ENCODE measurements at places on chromosomes 3 and 15.

- DNase-seq: peak; percentile 45
Measured at GRCh38 chr15:66931768-66932633, 133.4 kb upstream of the SMAD3 start.

- no peak for DNase-seq
Measured at GRCh38 chr3:188446014-188446413, 292.1 kb downstream of the LPP start.

DNA sequence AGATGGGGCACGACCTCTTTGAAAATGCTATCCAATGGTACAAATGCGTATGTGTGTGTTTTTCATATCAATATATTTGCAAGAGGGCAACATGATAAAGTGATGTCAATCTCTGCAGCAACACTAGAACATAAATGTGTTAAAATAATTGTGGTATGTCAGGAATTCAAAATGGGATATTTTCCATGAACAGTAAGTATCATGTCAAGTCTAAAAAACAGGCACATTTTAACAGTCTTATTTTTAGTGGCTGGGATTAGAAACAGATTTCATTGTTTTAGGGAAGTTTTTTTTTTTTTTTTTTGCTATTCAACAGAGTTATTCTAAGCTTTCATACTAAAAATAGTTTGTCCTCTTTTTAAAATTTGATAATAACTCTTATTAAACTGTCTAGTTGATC is 209.8 kb downstream of the GAP43 start:
- DNase-seq: no peak

- DNase-seq: no peak
Measured at GRCh38 chr3:101519685-101520365, 6.8 kb upstream of the SENP7 start.

- DNase-seq: no peak
Measured at GRCh38 chr3:59412516-59412915, 362.7 kb upstream of the CFAP20DC start.

- DNase-seq: no peak
Measured at GRCh38 chr15:60571008-60571420, 92.1 kb upstream of the ICE2 start.

DNA sequence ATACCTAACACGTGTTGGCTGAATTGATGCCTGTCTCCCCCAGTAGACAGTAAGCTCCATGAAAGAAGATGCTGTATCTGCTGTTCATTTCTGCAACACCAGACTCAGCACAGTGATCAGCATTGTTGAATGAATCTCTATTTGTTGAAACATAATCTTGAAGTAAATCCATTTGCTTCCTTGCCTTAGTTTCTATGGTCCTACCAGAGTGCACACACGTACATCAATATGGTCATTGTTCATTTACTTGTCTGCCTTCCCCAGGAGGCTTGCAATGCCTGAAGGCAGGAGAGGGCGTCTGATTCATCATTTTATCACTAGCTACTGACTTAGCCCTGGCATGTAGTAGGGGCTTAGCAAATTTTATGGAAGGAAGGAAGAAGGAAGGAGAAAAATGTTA is 19.2 kb downstream of the RBP2 start:
- no peak for DNase-seq

DNA sequence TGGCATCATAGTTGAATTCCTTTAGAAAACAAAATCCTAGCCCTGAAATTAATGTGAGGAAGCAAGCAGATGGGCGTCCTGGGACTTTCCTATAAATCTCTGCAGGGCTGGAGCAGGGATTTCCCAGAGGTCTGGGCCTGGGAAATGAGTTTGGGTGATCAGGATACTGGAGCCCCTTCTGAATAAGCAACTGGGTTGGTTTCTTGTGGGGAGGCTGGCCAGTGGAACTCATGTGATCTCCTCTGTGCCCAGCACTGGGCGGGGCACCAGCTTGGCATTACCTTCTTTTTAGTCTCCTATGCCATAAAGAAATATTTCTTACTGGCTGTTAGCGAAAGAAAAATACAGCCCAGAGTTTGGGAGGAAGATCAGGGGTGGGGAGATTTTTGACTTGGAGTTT is 1.7 kb downstream of the THSD4 start:
- no peak for DNase-seq

- no peak for DNase-seq
Measured at GRCh38 chr3:154254527-154254926, 69.8 kb downstream of the DHX36 start.

- no peak for DNase-seq
Measured at GRCh38 chr15:73319460-73320245, 49.1 kb downstream of the HCN4 start.

DNA sequence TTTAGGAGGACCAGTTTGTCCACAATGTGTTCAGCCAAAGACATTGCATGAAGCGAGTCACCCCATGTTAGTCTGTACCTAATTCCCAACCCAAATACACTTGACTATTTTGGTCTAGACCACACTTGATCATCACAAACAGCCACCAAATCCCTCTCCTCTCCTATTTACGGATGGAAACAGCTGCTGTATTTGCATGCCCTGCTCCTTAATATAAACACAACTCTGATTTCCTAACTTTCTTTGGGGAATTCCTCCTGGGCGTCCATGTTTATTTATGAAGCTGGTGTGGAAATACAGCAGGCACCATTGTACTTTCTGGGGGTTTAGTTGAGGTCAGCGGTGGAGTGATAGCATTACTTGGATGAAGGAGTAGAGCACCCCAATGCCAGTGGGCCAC is 235.2 kb downstream of the TLE3 start:
- no peak for DNase-seq

DNA sequence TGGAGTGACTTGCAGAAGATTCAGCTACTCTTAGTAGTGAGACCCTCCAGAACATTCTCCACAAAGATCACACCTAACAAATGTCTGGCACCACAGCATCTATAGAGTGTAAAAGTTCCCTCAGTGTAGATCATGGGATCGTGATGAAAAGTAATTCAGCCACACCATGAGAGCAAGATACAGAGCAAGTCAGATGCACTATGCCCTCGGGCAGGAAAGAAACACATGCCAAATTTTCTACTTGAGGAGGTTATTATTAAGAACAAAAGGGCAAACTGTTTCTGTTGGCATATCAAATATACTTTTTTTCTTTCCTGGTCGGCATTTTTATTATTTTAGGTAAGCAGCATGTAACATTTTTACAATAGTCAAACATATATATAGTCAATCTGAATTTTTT is 44.8 kb upstream of the SNTN start:
- no peak for DNase-seq
